ENCODE measurements at places on chromosomes 7 and 10. TPM values are rescaled to one million over a fixed set of nuclear protein-coding genes. Genes with fewer than 3 reads are reported as not detected.
A peak's percentile ranks its signal among the peaks of the same experiment; 100 is the strongest.

ZNF804B gene
- not detected for total RNA-seq

C7orf57 gene
- total RNA-seq, result 0.42 TPM

TMEM184A gene
- 0.66 TPM for total RNA-seq

EGFR gene
- 4.5 TPM for total RNA-seq

SCIN gene
- total RNA-seq, result 0.80 TPM

HOXA3 gene
- not detected for total RNA-seq

- no peak for DNase-seq
- no peak overlapping the region for H3K27ac ChIP-seq
- H3K4me1 ChIP-seq, result no peaks in the 10 kb centered on the region
- no peaks in the 10 kb centered on the region for H3K27me3 ChIP-seq
- H3K36me3 ChIP-seq, result no peaks in the 10 kb centered on the region
- no peak overlapping the region for H3K4me3 ChIP-seq
Observed at GRCh38 chr7:47342296-47343060, 239.4 kb downstream of the TNS3 start.

- peaks cover 30% of the 10 kb centered on the region for H3K4me1 ChIP-seq
- H3K4me3 ChIP-seq, result no peak overlapping the region
- DNase-seq, result no peak
- H3K27ac ChIP-seq, result no peak overlapping the region
- no peaks in the 10 kb centered on the region for H3K27me3 ChIP-seq
- no peaks in the 10 kb centered on the region for H3K36me3 ChIP-seq
Observed at GRCh38 chr10:6782378-6782777, 202.3 kb upstream of the PRKCQ start.

GRCh38 chr7:133742709-133743538 is 384.2 kb upstream of the LRGUK start:
- H3K27ac ChIP-seq, result no peak overlapping the region
- peak; percentile 59 for DNase-seq
- no peaks in the 10 kb centered on the region for H3K27me3 ChIP-seq
- H3K4me1 ChIP-seq, result peaks cover 16% of the 10 kb centered on the region
- no peak overlapping the region for H3K4me3 ChIP-seq

GRCh38 chr7:47343061-47343455 is 238.9 kb downstream of the TNS3 start:
- no peaks in the 10 kb centered on the region for H3K4me1 ChIP-seq
- no peak overlapping the region for H3K4me3 ChIP-seq
- no peak for DNase-seq
- H3K36me3 ChIP-seq, result no peaks in the 10 kb centered on the region
- no peaks in the 10 kb centered on the region for H3K27me3 ChIP-seq
- no peak overlapping the region for H3K27ac ChIP-seq

- H3K27me3 ChIP-seq, result no peaks in the 10 kb centered on the region
- no peak for DNase-seq
- no peak overlapping the region for H3K4me3 ChIP-seq
Observed at GRCh38 chr7:24010495-24010894, 273.5 kb upstream of the NPY start.

DNA sequence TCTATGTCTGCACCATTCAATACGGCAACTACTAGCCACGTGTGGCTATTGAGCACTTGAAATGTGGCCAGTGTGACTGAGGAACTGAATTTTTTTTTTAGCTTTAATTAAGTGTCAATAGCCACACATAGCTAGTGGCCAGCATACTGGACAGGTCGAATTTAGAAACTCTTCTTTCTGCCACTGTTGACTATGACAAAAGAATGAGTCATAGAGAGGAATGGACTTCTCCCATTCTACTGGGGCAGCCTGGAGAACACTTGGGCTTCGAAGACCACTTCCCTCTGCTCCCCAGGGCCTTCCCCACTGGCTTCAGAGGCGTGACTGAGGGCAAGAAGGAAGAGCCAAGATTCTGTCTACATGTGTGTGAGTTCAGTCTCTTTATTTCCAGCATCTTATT is 137.5 kb downstream of the SNX10 start:
- H3K4me3 ChIP-seq, result no peak overlapping the region
- H3K36me3 ChIP-seq, result no peaks in the 10 kb centered on the region
- DNase-seq, result no peak
- 0 out of 2 replicates have a peak, but pooled peaks cover 4% of the 10 kb centered on the region for H3K4me1 ChIP-seq
- no peaks in the 10 kb centered on the region for H3K27me3 ChIP-seq

GRCh38 chr7:22356701-22357310 is at the start of gene RAPGEF5:
Gene RAPGEF5 (minus strand): TSS chr7:22357154. CDS start chr7:22357060, 94 bp downstream.
- no peaks in the 10 kb centered on the region for H3K36me3 ChIP-seq
- peak within 1 kb of the TSS; percentile 68 for H3K4me3 ChIP-seq
- H3K27me3 ChIP-seq, result peaks cover 17% of the 10 kb centered on the region
- H3K27ac ChIP-seq, result no peak within 1 kb of the TSS

- H3K4me3 ChIP-seq, result no peak overlapping the region
- H3K36me3 ChIP-seq, result no peaks in the 10 kb centered on the region
- no peak overlapping the region for H3K27ac ChIP-seq
- DNase-seq, result no peak
- no peaks in the 10 kb centered on the region for H3K4me1 ChIP-seq
Observed at GRCh38 chr7:119931230-119931824, 341.6 kb upstream of the KCND2 start.

DNA sequence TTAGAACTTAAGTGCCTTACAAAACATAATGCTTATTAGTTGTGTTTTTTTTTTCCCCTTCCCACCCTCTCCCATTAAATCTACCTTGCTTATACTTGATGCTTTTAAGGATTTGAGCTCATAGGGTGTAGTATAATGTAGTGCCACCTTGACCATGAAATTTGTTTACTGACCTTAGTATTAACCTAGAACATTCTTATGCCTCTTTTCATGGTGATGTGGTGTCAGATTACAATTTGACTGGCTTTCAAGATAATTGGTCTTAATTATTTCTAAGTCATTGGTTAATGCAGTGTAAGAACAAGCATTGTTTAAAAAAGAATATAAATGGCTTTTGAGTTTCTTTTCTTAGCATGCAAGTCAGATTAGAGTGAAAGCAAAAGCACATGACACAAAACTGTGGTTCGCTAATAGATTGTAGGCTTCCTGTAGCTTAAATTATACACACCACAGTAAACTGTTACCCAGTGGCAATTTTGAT is 61.8 kb downstream of the ADD3 start:
- H3K36me3 ChIP-seq, result no peaks in the 10 kb centered on the region
- DNase-seq, result peak; percentile 22
- peaks cover 35% of the 10 kb centered on the region for H3K4me1 ChIP-seq
- peak overlapping the region; percentile 4 for H3K4me3 ChIP-seq

DNA sequence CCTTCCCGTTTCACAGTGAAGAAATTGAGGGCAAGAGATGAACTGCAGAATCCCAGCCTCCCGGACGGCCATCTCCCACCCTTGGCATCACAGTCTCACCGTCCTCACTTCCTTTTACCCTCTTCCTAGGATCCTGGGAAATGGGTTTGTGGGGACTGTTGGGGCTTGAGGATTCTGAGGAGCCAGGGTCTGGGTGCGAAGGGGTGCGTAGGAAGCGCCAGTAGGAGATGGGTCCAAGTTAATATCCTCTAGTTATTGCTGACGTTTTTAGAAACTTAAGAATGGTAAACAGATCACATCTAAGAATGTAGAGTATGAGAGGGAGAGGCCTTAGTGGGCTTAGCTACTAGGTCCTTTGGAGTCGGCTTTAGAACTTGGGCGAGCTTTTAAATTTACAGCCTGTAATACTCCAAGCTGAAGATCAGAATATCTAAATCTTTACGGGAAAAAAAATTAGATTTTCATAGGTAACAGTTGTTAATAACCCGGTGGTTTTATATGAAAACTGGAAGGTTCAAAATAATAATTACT is 696 bp downstream of the MALSU1 start:
- peak; percentile 46 for DNase-seq
- peak overlapping the region; percentile 78 for H3K4me3 ChIP-seq

- H3K4me1 ChIP-seq, result peaks cover 39% of the 10 kb centered on the region
- no peak for DNase-seq
- peaks cover 6% of the 10 kb centered on the region for H3K36me3 ChIP-seq
- H3K27ac ChIP-seq, result peak overlapping the region; percentile 91
- no peak overlapping the region for H3K4me3 ChIP-seq
- H3K27me3 ChIP-seq, result no peaks in the 10 kb centered on the region
Observed at GRCh38 chr10:90087197-90088023, 386.0 kb downstream of the KIF20B start.
